ENCODE measurements at places on chromosomes 4 and X.
A peak's percentile ranks its signal among the peaks of the same experiment; 100 is the strongest.

- no peak for DNase-seq
Measured at GRCh38 chr4:37070041-37070440, 174.5 kb upstream of the NWD2 start.

- DNase-seq, result peak; percentile 45
Measured at GRCh38 chrX:13669246-13669737, 16.4 kb downstream of the TCEANC start.

DNA sequence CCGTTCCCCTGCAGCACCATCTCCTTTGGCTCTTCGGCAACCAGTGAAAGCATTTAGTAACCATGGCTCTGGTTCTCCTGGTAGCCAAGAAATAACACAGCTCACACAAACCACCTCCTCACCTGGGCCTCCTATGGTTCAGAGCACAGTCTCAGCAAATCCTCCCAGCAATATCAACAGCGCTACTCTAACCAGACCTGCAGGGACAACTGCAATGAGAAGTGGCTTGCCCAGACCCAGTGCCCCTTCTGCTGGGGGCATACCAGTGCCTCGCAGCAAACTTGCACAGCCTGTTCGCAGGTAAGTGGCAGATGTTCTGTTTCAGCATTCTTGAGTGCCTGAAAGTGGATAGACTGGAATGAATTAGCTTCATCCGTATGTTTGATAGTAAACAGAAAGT lies 63.0 kb upstream of the SLC10A4 start:
- DNase-seq, result no peak

- DNase-seq, result no peak
Measured at GRCh38 chr4:2154215-2154740, 87.6 kb downstream of the HAUS3 start.

- no peak for DNase-seq
Measured at GRCh38 chr4:81982846-81983540, 390.8 kb downstream of the HNRNPD start.

- peak; percentile 69 for DNase-seq
Measured at GRCh38 chr4:106502106-106502699, 133.6 kb upstream of the GIMD1 start.
